ENCODE measurements at places on chromosomes 5 and 9.
A peak's percentile ranks its signal among the peaks of the same experiment; 100 is the strongest.

GRCh38 chr9:3676766-3677165 is 151.0 kb upstream of the RFX3 start:
- peak; percentile 7 for DNase-seq

GRCh38 chr9:86246752-86247161 is 12.7 kb downstream of the C9orf153 start:
- no peak for DNase-seq

- DNase-seq = no peak
Measured at GRCh38 chr5:115583474-115583873, 18.8 kb downstream of the TICAM2 start.

DNA sequence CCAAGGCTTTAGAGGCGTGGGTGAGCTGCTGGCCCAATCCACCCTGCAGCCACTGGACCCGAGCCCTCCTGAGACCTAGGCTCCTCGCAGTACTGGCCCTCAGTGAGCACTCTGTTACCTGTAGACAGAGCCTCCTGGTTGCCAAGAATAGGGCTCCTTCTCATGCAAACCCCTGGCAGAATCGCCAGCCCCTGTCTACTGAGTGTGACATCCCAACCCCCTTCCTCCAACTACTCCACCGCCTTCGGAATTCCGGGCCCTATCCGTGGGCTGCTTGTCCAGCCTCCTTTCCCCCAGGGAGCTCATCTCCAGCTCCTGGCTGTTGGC is 23.8 kb upstream of the COL5A1 start:
- no peak for DNase-seq

GRCh38 chr9:128208386-128208785 is 5.2 kb downstream of the DNM1 start:
- DNase-seq = no peak

- DNase-seq = no peak
Measured at GRCh38 chr9:5714501-5715401, 85.8 kb downstream of the RIC1 start.

DNA sequence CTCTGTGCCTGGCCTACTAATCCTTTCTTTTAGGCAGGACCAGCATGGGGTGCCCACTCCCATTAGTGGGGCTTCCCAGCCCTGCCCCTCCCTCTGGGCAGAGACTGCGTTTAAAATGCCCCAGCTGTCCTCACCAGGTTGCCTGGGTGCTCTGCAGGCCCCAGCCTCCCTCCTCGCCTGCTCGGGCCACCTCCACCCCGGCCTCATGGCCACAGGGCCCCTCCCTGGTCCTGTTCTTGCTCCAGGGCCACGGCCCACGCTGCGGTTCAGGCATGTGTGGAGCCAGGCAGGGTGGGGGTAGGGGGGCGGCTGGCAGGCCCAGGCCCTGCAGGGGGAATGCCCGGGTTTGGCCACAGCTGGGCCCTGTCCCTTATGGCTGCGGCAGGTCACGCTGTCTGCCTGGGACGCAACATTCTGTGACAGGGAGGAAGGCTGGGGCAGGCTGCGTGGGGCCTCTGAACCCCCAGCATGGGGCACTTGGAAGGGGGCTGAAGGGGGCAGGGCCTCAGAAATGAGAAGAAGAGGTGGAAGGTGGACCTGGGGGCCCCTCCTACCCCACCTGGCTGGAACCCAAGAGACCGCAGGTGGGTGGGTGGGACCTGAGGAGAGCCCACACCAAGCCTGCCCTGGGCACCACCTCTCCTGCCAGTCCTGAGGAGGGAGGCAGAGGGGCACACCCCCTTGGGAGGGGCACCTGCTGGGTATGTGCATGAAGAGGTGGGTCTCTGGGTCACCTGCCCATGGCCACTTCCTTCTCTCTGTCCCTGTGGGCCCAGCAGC is at the start of gene LCN12:
TSS of gene LCN12 (plus strand) at position 733 of the 780 bp plus-strand sequence. CDS start 55 bp downstream, outside the sequence.
- DNase-seq = no peak

Data from NCI-H774 (cell line).